ENCODE measurements at places on chromosomes 2 and 18.

- no peak for DNase-seq
Measured at GRCh38 chr2:102620332-102620731, 979 bp downstream of the SLC9A2 start.

DNA sequence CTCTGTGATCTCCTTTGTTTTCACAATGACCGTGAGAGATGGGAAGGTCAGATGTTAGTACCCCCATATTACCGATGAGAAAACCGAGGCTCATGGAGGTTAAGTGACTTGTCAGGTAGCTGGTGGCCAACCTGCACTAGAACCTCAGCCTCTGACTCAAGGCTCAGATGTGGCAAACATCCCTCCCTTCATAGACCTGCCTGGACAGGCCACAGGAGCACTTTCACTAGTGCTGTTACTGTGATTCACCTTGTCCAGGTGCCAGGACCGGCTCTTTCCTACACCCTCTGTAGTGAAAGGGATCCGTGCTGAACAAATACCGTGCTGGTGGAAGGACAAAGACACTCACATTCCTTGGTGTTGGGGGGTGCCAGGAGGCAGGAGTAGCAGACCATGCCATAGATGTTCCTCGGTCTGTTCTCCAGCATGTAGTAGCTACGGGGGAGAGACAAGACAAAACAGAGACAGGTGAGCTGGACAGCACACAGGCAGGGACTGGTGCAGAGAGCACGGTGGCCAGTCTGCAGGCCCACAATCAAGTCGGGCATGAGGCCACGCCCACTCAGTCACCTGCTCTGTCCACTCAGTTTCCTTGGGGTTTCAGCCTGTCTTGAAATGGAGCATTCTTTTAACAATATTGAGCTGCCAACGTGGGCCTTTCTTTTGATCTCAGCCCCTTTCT lies 65.9 kb downstream of the EDAR start:
- DNase-seq = no peak

DNA sequence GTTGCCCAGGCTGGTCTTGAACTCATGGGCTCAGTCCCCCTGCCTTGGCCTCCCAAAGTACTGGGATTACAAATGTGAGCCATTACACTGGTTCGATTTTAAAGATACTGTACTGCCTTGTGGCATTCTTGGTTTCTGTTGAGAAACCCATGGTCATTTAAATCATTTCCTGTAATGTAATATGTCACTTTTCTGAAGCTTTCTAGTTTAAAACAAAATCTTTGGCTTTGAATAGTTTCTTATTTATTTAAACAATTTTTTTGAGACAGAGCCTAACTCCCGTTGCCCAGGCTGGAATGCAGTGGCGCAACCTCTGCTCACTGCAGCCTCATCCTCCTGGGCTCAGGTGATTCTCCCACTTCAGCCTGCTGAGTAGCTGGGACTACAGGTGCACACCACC lies 8.9 kb downstream of the ZNF512 start:
- no peak for DNase-seq

- DNase-seq = peak; percentile 62
Measured at GRCh38 chr2:74261204-74261864, 62.9 kb downstream of the MTHFD2 start.

Data from urothelium cell line (cell line).